ENCODE measurements at places on chromosomes 6 and 20.

DNA sequence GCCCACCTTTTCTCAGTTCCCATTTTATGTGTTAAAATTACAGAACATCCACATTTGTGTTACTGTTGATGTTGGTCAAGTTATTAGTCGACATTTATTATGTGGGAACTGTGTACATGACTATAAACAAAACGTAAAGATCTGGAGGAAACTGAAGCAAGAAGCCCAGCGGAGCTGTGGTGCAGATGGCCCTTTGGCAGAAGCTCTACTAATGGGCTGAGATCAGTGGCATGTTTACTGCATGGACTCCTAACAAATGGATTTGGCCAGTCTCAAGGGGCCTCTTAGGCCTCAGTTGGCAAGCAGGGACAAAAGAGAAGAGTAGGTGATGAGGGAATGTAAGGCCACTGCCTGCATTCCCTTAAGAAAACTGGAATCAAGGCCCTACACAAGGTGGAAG is 282.1 kb upstream of the TCF21 start:
- DNase-seq: no peak

- no peak for DNase-seq
Measured at GRCh38 chr20:51182571-51182970, 159.7 kb upstream of the KCNG1 start.

DNA sequence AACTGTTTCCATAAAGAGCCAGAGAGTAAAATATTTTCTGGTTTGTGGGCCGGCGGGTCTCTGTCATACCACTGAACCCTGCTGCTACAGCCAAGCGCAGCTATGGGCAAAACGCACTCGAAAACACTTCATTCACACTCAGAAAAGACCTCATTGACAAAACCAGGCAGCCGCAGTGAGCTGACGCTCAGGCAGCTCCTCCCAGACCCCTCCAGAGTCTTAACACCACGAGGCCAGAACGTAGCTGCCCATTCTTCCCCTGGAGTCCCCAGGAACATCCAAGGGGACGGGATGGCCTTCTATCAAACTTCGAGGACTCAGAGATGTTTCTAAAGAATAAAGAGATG is 35.6 kb upstream of the ZBP1 start:
- no peak for DNase-seq

DNA sequence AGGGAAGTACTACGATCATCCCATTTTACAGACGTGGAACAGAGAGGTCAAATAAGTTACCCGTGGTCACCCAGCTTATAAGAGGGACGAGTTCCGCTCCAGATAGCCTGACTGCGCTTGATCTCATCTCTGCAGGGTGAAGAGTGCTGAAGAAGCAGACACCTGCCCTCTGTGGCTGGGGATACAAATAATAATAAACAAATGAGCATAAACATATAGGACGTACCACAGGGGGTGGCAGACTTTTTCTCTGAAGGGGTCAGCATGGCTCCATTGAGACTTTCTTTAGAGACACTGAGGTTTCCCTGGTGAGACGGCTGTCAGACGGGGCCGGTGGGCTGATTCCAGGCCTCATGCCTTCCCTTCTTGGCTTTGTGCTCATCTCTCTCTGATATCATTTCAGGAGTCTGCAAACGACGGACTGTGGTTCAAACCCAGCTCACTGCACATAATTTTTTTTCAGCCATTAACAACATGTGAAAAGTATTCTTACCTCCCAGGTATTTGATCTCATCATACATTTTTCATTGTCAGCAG is 47.1 kb downstream of the IRF4 start:
- DNase-seq: no peak

DNA sequence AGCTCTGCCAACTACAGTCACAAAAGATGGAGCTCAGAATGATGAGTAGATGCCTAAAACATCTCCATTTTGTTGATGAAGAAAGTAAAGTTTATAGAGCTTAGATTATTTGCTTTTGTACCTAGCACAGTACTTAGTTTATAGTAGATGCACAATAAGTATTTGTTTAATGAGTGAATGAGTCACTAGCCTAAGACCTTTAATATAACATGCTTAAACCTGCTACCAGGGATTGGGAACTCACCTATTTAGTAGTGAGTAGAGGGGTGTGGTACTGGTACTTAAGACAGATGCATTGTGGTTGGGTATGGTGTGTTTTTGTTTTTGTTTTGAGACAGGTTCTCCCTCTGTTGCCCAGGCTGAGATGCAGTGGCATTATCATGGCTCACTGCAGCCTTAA is 35.8 kb downstream of the TRIM38 start:
- DNase-seq: no peak

DNA sequence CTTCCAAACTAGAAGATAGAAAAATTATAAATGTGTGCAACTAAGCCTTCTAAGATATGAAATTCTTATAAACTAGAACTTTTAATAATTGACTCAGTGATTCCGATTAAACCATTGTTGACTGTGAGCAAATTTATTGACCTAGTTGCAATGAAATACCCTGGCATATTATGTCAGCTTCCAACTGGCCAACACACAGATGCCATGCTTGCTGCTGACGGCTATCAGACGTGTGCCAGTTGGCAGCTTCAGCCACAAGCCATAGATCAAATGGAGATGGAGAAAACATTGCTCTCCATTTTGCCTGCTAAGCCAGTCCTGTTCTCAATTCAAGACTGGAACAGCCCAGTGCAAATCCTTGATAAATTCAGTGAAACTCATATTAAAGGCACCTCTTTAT is 101.7 kb upstream of the HDGFL1 start:
- DNase-seq: no peak

DNA sequence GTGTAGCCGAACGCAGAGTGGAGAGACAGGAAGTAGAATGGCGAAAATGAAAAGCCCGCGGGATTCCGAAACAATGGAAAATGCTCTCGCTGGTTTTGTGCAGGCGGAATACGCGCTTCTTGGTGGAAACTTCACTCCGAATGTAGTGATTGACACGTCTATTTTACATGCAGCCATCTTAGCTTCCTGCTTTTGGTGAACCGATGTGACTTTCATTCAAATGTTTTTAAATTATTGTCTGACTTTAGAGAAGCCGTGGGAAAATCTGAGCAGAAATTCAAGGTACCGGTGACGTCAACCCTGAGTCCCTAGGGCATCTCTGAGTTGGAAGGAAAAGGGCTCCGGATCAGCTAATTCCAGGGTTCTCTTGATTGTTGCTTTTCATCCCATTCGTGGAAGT is 11.4 kb downstream of the GPX5 start:
- no peak for DNase-seq

DNA sequence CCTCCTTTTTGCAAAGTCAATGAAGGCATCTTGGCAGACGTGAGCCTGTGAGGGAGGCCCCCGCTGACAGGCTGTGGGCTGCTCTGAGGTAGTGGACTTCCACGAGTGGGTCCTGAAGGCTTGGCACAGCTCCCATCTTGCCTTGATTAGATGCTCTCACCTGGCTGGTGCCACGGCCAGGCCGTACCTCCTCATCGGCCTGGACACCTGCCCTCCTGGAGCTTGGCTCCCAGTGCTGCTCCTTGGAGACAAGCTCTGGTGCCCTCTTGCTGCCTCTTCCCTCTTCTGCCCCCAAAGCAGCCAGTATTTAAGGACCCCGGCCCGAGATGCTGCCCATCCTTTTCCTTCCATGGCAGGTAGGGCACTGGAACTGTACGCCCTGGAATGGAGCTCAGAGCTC is 93.5 kb downstream of the ERMARD start:
- no peak for DNase-seq

DNA sequence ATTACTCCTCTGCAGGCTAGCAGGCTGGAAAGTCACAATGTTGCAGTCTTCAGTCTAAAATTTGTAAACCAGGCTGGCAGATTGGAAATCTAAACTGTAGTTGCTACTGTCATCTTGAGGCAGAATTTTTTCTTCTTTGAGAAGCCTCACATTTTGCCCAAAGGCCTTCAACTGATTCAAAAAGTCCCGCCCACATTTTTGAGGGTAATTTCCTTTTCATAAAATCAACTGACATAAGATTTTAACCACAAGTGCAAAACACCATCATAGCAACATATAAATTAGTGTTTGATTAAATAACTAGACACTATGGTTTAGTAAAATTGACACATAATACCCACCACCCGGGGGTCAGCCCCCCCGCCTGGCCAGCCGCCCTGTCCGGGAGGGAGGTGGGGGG is 28.4 kb downstream of the HLA-C start:
- no peak for DNase-seq

DNA sequence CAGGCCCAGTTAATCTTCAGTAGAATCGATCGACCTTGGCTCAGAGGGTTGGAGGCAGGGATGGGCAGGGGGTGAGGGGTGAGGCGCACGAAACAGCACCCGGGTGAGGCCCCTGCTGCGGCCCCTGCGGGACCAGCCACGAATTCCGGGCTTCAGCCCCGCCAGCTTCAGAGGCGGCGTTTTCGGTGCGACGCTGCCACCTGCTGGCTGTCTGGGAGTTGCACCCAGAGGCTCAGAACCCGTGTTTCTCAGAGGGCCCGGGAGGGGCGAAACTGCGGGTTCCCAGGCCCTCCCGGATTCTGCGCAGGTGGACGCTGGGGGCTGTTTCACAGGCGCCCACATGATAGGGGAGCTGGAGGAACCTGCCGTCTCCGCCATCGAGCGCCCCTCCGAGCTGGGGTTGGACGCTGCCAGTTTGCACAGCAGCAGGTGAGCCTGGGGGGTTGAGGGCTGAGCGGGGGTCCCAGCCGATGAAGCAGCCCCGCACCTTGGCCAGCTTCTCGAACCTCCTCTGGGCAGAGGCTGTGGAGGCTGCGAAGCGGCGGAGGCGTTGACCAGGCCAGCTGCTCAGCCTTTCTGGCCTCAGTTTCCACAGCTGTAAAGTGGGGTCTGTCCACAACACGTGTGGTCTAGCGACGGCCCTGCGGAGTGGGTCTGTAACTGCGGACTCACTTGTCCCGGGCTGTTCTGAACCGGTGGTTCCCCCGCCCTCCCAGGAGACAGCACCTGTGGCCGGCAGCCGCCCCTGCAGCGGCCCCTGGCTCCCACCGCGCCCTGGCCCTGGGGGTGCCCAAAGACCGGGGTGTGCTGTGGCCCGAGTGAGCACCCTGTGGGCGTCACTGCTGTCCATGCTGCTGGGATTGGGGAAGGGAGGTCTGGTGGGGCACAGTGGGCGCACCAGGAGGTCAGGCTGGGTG is 2.5 kb upstream of the BHLHE23 start:
- peak; percentile 69 for DNase-seq

- DNase-seq: no peak
Measured at GRCh38 chr20:49886571-49887213, 28.6 kb downstream of the SPATA2 start.

DNA sequence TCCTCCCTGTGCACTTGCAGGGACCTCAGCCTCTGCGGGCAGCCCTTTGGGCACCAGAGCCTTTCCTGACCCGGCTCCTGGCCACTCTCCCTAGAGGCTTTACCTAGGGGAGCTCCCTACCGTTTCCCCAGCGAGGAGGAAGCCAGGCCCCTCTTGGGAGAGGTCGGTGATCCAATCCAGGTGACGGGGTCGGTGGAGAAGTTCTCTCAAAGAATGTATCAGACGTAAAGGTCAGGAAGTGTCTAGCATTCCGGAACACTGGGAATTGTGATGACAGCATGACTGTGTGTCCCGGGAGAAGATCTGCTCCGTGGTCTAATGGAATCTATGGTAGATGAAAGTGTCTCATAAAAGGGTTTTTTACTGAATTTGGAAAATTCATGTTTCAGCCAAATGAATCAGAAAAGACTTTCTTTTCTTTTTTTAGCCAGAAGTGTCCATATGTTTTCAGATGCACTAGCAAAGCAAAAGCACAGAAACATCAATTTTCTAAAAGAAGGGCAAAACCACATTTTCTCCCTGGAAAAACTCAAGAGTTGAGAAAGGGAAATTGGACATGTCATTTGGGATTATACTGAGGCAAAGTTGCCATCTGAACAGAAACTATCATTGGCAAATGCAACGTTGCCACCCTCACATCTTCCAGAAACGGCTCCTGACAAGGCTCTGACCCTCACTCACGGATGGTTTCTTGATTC is 289.4 kb downstream of the THBS2 start:
- DNase-seq: no peak

GRCh38 chr20:8344106-8344505 is 212.0 kb downstream of the PLCB1 start:
- no peak for DNase-seq

DNA sequence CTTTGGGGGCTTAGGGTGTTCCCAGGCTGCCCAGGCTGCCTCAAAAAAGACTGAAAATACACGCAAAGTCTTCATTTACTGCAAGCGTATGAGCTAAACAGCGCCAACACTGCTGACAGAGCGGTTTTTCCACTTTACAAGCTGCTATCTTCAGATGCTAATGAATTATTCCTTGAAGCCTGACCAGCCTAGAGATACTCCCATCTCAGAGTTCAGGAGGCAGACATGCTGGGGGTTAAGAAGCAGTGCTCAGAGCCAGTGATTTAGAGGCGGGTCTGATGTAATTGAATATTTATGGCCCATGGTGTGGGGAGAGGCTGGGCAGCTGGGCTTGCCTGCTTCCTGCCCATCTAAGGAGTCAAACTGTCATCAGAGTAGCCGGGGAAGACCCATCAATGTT is 241.4 kb downstream of the SLC24A3 start:
- peak; percentile 60 for DNase-seq

- no peak for DNase-seq
Measured at GRCh38 chr6:143608906-143609305, 68.9 kb upstream of the PHACTR2 start.

DNA sequence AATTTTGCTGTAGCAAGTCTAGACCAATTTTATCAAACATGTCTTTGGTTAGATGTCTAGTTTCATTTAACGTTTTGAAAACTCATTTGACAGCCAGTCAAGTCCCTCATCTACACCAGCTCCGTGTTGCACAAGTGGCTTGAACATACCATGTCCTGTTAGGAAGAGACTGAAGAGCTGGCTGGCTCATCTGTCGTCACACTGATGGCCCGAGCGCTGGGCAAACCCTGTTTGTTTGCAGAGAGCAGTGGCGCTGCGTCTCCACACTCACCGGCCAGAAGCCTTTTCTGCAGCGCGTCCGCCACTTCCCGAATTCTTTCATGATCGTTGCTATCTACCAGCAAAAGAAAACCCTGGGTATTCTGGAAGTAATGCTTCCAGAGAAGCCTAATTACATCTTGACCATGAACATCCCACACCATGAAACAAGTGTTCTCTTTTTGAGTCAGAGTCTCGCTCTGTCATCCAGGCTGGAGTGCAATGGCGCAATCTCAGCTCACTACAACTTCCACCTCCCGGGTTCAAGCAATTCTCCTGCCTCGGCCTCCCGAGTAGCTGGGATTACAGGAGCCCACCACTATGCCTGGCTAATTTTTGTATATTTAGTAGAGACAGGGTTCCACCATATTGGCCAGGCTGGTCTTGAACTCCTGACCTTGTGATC is 10.7 kb upstream of the TCFL5 start:
- DNase-seq: no peak

DNA sequence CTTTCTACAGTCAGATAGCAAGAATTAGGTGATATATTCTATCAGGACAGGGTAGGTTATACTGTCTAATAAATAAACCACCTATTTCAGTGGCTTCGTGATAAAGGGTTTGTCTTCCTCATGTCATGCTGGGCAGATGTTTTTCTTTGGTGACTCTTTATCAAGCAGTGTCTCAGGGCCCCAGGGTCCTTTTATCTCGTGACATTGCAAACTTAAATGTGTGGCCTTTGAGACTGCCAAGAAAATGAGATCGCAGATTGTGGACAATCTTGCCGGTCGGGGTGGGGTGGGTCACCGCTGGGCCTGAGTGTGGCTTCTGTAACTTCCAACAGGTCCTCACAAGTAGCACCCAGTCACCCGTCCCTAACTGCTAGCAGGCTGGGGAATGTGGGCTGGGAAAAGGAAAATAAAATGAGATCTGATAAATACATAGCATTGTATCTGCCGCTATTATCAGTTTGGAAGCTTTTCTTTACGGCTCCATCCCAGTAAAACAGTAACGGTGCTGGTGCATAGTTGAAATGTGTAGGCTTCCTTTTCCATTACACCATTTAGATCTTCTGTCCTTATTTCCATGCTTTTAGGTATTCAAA is 50.5 kb upstream of the BMP6 start:
- no peak for DNase-seq

- DNase-seq: peak; percentile 82
Measured at GRCh38 chr6:11744753-11745152, 33.9 kb downstream of the ADTRP start.

All from myocyte (in vitro differentiated cells).